ENCODE measurements at places on chromosomes 7 and 10. TPM values are rescaled to one million over a fixed set of nuclear protein-coding genes. Genes with fewer than 3 reads are reported as not detected.

The SPDYE11 gene
- not detected for total RNA-seq

The ZNF488 gene
- total RNA-seq = 0.50 TPM

The TLX1 gene
- total RNA-seq = not detected

The TRIM74 gene
- total RNA-seq = not detected

- DNase-seq = no peak
These were observed 2.2 kb upstream of the ATP6V1F start for GRCh38 chr7:128860158-128861073.

DNA sequence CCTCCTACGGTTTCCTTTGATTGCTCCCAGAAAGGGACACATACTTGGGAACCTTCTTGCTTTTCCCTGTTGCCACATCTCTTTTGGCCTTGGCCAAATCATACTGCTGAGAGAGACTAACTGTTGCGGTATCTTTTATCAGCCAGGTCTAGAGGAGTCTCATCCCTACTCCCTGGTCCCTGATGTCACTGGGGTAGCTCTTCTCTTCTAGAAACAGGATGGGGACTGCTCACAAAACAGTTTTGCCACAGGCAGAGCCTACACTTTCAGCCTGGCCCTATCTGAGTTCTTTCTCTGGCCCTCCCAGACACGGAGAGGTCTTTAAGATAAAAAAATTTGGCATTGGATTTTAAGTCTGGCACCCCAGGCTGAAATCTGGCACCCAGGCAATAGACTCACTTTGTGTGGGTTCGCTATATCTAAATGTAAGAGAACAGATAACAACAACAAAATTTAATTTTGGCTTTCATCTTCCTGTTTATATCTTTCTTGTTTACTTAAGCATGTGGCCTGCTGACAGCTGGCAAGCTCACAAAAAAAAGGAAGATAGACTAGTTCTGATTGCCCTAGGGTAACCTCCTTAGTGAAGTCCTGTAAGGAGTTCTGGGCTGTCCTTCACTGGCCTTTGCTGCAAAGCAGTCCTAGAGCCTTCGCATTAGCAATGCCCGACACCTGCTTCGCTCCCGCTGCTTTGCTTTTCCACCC, 228.3 kb upstream of the NPVF start:
- DNase-seq = no peak

- DNase-seq = no peak
These were observed 135.0 kb downstream of the RALA start for GRCh38 chr7:39758234-39758970.

DNA sequence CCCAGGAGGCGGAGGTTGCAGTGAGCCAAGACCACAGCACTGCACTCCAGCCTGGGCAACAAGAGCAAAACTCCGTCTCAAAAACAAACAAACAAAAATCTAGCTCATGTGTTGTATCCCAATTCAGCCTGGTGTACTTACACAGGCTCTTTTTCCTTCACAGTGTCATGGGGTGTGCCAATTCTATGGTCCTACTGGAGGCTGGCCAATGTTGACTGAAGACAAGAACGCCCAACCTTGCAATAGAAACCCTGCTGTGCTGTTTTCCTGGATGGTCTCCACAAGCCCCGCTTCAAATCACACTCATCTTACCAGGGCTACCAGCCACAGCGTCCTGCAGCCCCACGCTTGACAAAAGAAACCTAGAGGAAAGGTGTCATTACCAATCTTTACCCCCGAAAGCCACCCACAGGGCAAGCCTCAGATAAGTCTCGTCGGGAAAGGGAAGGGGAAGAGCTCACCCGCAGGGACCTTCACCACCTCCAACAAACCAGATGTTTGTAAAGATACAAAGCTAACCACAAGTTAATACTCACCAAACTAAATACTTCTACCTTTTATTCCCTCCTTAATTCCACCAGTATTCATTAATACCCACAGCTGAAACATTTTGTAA, 64.8 kb downstream of the TNS3 start:
- no peak for DNase-seq

DNA sequence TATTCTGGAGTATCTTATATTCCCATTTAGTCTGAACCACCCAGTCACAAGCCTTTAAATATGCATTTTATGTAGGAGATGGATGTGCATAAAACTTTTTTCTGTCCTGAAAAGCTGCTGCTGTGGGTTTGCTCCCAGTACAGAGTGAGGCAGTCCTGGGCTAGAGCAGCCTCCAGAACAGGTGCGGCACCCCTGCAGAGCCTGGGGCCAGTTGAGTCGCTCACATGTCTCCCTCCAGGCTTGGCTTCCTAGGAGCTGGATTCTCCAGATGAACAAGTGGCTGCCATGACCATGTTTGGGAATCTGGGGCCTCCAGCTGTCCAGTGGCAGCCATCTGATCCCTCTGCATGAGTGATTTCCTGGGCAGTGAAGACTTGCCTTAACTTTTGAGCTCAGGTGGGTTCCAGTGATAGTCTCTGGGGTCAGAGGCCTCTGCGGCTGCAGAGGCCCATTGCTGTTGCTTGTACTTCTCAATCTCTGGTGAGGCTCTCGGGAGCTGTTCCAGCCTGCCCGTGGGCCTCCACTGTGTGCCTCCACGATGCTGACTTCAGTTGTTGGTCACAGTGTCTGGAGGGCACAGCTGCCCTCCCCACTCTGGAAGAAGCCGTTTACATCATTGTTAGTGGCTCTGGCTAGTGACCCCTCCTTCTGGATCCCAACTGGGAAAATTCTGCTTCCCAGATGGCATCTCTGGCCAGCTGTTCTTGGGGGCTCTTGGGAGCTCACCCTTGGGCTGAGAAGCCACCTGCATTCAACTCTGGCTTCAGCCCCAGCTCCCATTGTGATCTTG, 120.4 kb downstream of the EMX2 start:
- DNase-seq = no peak

The SGMS1 gene
- 11.3 TPM for total RNA-seq

GRCh38 chr10:3040069-3040468, 27.3 kb upstream of the PFKP start:
- no peak for DNase-seq

GRCh38 chr7:61111-61510, 131.3 kb upstream of the FAM20C start:
- no peak for DNase-seq

GRCh38 chr10:46031648-46032532, 1.5 kb upstream of the NCOA4 start:
- DNase-seq = no peak

DNA sequence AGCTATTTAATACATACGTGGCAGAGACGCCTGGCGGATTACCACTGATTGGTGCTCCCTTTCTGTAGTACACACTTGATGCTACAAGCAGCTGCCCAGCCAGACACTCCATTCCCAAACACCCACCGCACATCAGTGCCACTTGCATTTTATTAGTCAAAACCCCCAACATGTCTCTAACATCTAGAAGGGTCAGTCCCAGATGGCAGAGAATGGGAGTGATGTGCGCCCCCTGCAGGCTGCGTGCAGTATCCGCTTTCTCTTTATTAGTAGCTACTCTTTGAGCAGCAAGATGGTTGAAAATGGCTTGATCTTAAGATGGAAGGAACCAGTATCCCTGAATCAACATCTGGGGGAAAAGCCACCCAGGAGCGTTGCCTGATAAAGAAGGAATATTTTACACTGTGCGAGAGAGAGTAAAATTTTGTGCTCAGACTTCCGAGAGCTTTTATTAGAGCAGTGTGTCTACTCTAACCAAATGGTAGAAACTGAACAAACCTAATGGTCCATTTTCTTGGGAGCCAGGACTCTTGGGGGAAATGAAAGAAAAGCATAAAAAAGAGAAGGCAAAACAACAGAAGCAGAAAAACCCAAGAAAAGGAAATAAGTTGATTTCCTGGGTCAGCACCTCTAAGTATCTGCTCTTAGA, 78.3 kb downstream of the ST8SIA6 start:
- DNase-seq = peak; percentile 19

DNA sequence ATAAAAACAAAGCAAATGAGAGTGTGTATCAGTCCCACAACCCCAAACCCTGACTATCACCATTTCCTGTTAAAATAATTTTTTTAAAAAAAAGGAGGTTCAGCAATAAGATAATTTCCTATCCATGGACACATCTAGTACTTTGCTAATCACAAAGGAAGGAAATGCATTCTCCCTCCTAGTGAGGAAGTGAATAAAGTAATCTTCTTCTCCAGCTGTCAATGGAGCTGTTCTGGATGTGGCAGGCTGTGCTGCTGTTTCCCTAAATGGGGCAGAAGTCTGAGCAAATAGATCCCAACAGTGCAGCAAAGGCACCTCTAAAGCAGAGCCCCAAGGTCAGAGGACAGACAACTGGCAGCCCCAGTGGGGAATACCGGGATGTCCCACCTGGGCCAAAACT, 540.0 kb downstream of the KCNMA1 start:
- DNase-seq = no peak

GRCh38 chr10:44756216-44756615, 154.9 kb upstream of the TMEM72 start:
- DNase-seq = no peak

GRCh38 chr10:105239311-105240219, 598.5 kb downstream of the SORCS3 start:
- DNase-seq = no peak

The CPN1 gene
- total RNA-seq = not detected

The RARRES2 gene
- not detected for total RNA-seq

Data from activated naive CD8-positive, alpha-beta T cell treated with anti-CD3 and anti-CD28 coated beads for 36 hours (primary cell).